Fibroblast of lung (primary cell): ENCODE measurements at places on chromosomes 6 and 20. TPM values are rescaled to one million over a fixed set of nuclear protein-coding genes. Genes with fewer than 3 reads are reported as not detected.

Gene PIGT
- 25.8 and 26.2 TPM in 2 replicates for total RNA-seq

Gene CRIP3
- total RNA-seq, result 0.26 TPM in 1 of 2 replicates, not detected in the other

DNA sequence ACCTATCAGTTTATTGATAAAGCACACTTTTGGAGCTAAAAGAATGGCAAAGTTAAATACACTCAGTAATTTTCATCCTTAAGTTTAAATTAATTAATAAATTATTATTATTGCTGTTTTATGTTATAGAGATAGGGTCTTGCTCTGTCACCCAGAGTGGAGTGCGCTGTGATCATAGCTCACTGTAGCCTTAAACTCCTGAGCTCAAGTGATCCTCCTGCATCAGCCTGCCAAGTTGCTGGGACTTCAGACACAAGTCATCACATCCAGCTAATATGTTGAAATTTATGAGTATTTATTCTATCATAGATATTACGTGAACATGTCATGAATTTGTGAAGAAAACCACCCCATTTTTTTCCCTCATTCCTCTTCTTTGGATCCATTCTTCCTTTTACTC, 64.2 kb downstream of the GJA1 start:
- no peak for DNase-seq

DNA sequence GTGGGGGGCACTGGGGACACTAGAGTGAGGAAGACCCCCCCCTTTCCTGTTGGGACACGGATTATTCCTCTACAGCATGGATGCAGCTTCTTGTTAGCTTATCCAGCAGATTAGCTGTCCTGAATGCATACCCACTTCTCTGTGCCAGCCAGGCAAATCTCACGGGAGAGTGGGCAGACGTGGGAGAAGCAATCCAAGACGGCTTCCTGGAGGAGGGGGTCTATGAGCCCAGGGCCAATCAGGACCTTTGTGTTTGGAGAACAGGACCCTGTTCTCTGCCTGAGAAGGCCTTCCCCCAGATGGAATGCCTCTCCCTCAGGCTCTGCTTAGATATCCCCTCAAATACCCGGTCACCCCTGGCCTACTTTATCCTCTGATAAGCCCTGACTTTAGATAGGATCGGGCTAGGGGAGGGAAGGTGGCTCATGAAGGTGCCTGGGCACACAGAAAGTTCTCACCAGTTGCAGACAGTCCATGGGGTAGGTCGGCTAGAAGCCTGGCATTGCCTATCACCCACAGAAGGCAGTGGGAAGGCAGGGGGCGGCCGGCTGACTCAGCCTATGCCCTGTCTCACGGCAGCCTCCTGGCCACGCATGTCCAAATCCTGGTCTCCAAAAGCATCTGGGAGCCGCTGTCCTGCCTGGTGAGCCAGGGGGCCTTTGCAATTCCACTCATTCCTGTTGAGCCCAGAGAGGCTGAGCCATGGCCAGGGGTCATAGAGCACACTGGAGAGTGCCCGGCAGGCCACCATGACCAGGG, 34.7 kb downstream of the SUN5 start:
- DNase-seq, result no peak

DNA sequence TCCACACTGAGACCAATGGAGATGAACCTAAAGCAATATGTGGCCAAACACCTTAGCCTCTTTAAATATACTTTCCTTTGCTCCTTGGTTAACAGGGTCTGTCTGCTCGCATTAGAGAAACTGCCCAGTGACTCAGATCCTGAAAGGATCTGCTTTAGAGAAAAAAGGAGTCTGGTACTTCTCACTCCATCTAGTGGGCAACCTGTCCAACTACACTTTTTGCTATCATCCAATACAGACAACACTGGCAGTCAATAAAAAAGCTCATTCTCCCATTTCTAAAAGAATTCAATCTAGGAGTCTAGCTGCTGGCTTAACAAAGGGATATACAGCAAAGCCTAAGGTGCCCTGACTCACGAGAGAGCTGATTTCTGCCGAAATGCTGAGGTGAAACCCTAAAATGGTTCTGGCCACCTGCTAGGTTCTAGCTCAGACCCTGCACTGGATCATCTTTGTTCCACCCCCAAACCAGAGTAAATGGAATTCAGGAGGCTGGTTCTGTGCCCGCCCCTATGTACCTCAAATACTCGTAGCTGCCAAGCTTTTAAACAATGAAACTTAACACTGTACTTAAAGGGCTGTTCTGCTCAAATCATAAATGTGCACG, 11.5 kb downstream of the GNL1 start:
- DNase-seq, result peak; percentile 66

- peak; percentile 60 for DNase-seq
Measured at GRCh38 chr20:2822073-2822472, 5.9 kb downstream of the TMEM239 start.

- peak; percentile 42 for DNase-seq
Measured at GRCh38 chr6:132341646-132342045, 59.6 kb downstream of the MOXD1 start.
